ENCODE measurements at places on chromosomes 12 and 14.

DNA sequence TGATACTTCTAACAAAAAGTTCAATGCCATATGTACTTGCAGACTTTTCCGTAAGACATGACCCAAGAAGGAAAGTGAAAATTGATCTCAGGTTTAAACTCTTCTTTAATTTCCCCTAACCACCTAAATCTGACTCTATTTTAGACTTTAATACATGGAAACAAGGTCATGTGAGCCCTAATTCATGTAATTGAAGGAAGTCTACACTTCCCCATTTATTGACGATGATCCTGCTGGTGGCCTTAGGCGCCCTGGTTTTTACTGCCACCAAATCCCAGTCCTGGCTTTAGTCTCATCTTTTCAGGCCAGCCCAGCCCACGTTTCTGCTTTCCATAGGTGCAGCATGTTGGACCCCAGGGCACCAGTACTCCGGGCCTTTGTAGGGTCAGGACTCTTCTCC is 157.9 kb downstream of the PELI2 start:
- DNase-seq = no peak

DNA sequence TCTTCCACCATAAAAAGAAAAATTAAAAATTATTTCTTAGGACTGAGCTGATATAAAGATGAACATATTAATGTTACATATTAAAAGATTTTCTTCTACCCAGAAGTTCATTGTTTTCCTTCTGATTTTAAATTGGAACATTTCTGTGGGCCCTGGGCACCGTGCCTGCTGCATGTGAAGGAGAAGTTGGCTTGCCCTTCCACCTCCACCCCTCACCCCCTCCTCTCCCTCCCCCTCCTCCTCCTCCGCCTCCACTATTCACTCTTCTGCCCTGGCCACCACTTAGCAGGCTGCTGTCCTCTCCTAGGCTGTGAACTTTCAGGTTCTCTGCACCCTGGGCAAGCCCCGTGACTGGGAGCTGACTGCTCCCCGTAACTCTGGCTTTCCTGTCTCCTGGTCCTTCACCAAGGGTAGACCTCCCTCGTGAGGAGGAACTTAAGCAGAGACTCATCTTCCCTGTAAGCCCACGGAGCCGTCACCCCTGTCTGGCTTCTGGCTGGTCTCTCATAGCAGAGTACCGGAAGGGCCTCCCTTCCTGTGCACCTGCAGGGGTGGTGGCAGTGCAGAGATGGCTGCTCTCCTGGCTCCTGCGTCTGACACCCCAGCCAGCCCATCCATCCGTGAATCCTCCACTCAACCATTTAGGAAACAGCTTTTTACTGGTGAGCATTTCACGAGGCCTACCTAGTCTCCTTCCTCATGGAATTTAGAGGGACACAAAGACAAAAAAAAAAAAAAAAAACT is 12.8 kb downstream of the TUNAR start:
- DNase-seq = peak; percentile 6

DNA sequence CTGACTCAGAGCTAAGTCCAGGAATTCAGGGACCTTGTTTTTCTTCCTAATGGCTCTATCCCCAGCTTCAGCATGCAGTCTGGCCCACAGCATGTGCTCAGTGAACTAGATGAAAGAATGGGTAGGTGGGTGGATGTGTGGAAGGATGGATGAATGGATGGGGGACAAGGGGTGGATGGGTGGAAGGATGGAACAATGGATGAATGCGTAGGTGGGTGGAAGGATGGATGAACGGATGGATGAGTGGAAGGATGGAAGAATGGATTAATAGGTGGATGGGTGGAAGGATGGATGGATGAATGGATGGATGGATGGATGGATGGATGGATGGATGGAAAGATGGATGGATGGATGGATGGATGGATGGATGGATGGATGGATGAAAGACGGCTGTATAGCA is 79.7 kb upstream of the SFSWAP start:
- DNase-seq = no peak

DNA sequence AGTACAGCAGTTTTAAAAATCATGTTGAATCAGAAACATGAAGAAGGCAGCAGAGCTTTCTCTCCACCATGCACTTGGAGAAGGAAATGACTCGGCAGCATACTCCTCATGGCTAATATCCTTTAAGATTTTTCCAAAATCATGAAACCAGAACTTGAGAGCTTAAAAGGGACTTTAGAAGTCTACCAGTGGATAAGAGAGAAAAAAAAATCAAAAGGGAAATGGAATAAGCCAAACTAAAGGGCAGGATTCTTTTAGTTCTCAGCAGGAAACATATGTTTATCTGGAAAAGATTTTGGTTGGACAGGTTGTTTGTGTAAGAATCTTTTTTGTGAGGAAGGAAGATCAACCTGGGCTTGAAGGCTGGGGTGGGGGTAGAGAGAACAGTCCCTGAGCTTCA is 111.8 kb downstream of the PRKCH start:
- no peak for DNase-seq

DNA sequence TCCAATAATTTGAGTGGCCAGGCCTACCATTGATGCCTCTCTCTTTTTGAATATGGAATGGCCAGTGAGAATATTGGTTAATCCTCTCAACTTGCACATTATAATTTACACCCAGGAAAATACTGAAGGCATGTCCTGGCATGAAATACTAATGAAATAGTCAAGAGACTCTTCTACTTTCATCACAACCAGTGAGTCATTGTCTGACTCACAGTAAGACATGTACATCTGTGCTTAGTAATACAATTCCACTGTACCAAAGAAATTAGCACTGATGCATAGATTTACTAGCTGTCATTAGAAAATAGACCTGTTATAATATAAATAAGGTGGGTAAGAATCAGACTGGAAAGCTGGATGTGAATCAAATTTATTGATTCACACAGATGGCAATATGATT is 31.6 kb downstream of the KCNC2 start:
- DNase-seq = no peak

DNA sequence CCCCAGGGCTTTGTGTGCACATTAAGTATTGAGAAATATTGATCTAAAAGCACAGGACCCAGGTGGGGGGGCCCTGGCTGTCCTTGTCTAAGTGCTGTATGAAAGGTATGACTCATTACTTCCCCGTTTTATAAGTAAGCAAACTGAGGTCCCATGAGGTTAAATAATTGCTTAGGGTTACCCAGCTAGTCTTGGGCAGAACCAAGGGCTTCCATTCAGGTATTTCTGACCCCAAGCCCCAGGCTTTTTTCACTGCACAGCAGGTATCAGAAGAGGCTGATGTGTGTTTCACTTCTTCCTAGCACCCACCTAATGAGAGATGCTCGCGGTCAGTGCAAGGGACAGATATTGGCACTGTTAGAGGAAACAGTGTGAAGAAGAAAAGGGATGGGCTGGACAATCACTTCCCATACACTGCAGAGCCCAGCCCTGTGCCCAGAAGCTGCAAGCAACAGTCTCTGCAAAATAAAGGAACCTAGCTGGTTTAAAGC is 4.7 kb upstream of the TC2N start:
- DNase-seq = peak; percentile 36

DNA sequence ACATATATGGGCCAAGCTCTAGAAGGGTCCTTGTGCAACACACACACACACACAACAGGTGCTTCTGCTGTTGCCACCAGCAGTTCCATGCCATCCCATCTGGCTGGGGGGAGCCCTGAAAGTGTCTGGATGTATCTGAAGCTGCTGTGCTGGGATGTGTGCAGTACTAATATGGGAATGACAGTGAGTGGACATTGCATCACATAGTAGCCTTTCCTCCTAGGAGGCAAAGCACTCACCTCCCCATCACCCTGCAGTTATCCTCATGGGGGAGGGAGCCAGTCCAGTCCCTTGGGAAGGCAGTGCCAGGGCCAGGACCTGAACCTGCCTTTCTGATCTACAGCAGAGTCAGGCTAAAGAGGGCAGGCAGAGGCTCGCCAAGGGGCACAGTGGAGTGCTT is 208.9 kb downstream of the CACNA1C start:
- no peak for DNase-seq

DNA sequence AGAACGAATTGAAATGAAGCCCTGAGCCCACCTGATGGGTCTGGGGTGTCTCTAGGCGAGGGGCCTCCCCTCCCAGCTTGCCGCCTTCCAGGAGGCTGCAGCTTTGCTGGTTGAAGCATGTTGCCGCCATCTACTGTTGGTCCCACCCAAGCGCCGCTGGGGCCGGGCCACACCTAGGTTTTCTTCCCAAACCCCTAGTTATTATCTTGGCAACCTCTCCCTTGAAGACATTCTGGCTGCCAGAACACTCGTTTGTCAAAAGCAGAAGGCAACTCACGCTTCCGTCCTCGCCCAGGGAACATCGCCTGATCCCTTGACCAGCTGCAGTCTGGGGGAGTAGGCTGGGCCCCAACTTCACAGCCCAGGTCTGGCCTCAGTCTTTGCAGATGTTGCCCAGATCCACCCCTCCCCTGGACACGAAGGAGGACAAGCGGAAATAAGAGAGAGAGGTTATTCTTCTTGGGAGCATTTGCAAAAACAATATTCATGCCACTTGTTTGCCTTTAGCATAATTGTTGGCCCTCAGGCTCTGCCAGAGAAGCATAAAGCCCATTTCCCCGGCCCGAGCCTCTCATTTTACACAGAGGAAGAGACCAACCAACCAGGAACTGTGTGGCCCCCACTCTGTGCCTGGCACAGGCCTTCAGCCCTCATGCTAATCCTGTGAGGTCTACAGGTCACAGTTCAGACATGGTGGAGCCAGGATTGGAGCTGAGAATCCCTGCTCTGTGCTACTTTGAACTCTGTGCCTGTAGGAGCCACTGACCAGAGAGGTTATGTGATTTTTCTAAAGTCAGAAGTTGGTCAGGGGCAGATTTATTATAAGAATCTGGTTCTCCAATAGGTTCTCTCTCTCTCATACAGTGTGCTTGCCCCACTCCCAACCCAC is 6.8 kb downstream of the EMP1 start:
- DNase-seq = no peak

DNA sequence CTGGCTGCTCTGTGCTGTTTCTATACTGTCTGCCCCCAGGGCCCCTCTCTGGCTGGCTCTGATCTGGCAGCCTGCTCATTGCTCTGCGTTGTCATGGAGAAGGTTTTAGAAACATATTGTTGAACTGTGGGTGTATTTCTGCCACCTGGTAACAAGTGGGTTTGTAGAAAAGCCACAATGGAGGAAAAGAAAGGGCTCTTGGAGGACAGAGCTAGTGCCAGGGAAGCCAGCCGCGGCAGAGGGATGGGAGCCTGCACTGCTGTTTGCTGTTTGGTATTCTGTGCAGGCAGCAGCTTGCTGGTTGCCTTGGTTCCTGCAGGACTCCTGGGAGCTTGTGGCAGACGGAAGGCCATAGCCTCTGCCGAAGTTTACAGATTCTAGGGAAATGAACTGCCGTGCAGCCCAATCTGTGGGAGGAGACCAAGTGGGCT is 15.1 kb downstream of the CCDC177 start:
- no peak for DNase-seq

DNA sequence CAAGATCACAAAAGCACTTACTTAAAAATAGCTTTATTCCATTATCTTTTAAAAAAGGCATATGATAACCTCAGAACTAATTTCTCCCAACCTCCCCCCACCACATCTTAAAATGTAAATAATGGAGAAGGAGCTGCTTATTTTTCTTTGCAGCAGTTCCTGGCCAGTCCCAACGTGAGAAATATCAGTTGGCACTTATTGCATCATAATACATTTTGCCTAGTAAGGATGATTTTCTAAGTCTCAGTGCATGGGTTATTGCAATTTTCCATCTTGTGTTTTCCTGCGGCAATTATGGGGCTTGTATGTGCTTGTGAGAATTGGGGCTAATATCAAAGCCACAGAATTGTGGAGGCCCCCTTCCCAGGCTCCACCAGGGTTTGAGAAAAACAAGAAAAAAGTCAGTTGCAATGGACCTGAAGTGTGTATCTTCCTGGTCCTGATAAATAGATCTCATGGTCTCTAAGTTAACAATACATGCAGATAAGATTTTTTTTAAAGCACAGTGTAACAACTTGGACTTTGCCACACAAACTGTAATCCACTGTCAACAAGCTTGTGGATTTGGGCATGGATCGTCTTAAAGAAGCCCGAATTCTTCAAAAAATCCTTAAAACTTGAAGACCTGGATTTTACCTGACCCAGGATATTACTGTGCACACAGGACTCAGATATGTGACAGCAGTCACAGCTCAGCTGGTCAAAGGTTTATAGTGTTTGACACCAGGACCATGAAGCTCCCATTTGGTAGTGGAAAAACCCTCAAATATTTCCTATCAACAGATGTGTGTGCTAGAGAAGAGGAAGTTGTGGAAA is 2.8 kb upstream of the WSB2 start:
- no peak for DNase-seq

- no peak for DNase-seq
Measured at GRCh38 chr14:88516861-88517357, 37.9 kb downstream of the PTPN21 start.

GRCh38 chr14:63478437-63478852 is 64.7 kb downstream of the PPP2R5E start:
- no peak for DNase-seq

DNA sequence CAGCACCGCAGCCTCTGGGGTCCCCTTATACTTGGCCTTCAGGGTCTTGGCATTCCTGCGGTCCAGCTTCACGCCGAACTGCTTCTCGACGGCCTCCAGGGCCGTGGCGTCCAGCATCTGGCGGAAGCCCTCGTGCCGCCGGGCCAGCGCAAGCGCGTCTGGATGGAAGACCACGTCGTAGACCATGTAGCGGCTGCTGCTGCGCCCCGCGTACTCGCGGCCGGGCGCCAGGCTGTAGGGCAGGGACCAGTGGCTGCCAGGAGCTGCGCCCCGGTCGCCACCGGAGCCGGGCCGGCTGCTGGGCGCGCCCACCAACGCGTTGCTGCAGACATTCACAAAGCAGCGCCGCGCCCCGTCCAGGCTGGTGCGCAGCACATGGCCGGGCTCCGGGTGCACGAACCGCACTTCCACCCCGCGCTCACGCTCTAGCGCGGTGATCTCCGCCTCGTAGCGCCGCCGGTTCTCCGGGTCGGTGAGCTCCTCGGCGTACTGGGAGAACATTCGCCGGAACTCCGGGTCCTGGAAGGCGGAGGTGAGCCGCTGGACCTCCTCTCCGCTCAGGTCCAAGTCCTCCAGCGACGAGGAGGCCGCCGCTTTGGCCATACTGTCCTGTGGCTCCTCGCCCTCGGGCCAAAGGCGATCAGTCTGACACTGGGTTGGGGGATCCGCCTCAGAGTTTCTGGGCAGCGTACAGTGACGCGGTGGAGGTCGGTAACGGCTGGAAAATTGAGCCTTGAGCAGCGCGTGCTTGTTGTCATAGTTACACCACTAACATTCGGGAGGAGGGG is at the start of gene DNAAF2:
TSS of gene DNAAF2 (minus strand) at position 698 of the 788 bp plus-strand sequence. CDS start at position 603, 95 bp downstream.
- DNase-seq = peak; percentile 66

DNA sequence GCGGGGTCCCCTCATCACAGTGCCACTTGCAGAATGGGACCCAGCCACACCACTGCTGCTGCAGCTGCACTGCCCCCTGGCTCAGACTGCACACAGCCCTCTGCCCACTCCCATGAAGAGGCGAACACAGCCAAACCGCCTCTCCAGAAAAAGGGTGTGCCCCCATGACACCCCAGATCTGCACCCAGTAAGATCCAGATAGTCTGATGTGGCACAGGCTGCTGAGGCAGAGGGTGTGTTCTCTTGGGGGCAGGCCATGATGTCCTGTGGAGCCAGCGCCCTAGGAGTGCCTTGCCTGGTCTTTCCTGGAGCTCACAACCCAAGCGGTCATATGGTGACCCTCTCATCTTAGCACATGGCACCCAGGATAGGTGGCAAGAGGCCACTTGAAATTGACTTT is 44.4 kb downstream of the SLC8B1 start:
- DNase-seq = no peak

GRCh38 chr12:131912518-131913274 is 16.4 kb upstream of the PUS1 start:
- no peak for DNase-seq

Measured in DND-41 (cell line).